ENCODE measurements at places on chromosomes 2 and 18. TPM values are rescaled to one million over a fixed set of nuclear protein-coding genes. Genes with fewer than 3 reads are reported as not detected.
A peak's percentile ranks its signal among the peaks of the same experiment; 100 is the strongest.

Gene ERFE
- total RNA-seq, result 1.6 TPM

Gene MATN3
- 44.7 TPM for total RNA-seq

GRCh38 chr2:100416397-100416934 lies 1.0 kb downstream of the CHST10 start:
- peak; percentile 53 for DNase-seq
- no peaks in the 10 kb centered on the region for H3K4me1 ChIP-seq
- no peak overlapping the region for H3K27ac ChIP-seq
- peak overlapping the region; percentile 96 for H3K4me3 ChIP-seq
- no peaks in the 10 kb centered on the region for H3K27me3 ChIP-seq
- H3K36me3 ChIP-seq, result peaks cover 13% of the 10 kb centered on the region

GRCh38 chr18:28432339-28432738 lies 255.4 kb upstream of the CDH2 start:
- no peak overlapping the region for H3K4me3 ChIP-seq
- no peaks in the 10 kb centered on the region for H3K4me1 ChIP-seq
- no peaks in the 10 kb centered on the region for H3K27me3 ChIP-seq
- H3K27ac ChIP-seq, result no peak overlapping the region
- no peaks in the 10 kb centered on the region for H3K36me3 ChIP-seq

GRCh38 chr2:5077479-5078089 lies 614.6 kb upstream of the SOX11 start:
- no peaks in the 10 kb centered on the region for H3K36me3 ChIP-seq
- no peak overlapping the region for H3K4me3 ChIP-seq
- peaks cover 6% of the 10 kb centered on the region for H3K4me1 ChIP-seq
- H3K27me3 ChIP-seq, result no peaks in the 10 kb centered on the region
- DNase-seq, result no peak

- no peaks in the 10 kb centered on the region for H3K4me1 ChIP-seq
- H3K27ac ChIP-seq, result no peak overlapping the region
- no peaks in the 10 kb centered on the region for H3K27me3 ChIP-seq
- DNase-seq, result no peak
Measured at GRCh38 chr2:18505703-18506341, 54.6 kb downstream of the RDH14 start.

- H3K27ac ChIP-seq, result no peak overlapping the region
- H3K4me3 ChIP-seq, result no peak overlapping the region
- DNase-seq, result no peak
- H3K36me3 ChIP-seq, result no peaks in the 10 kb centered on the region
- peaks cover 4% of the 10 kb centered on the region for H3K4me1 ChIP-seq
- H3K27me3 ChIP-seq, result no peaks in the 10 kb centered on the region
Measured at GRCh38 chr18:51137026-51137729, 60.3 kb downstream of the MEX3C start.

DNA sequence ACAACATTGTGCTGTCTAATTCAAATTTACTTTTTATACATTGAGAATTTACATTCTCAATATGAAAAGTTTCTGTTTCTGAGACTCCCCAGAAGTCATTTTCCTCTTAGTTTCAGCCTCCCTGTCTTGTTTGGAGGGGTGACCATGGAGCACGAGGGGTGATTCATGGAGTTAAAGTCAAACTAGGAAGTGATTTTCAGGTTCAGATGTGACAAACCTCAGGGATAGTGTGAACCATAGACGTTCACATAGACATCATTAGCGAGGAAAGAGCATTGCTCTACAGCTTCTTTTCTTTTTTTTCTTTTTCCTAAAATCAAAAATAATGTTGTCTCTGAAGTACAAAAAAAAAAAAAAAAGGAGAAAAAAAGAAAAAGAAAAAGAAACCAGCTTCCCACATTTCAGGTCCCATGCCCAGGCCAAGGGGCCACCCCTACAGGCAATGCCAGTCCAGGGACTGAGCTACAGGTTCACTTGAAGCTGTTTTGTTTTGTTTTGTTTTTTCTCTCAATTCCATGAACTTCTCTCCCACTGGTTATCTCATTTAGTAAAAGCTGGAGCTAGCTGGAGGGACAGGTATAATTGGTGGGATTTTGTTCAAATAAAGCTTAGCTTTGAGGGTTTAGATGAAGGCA lies 18.1 kb upstream of the LCLAT1 start:
- DNase-seq, result no peak
- H3K4me3 ChIP-seq, result no peak overlapping the region
- peaks cover 2% of the 10 kb centered on the region for H3K4me1 ChIP-seq
- H3K27me3 ChIP-seq, result no peaks in the 10 kb centered on the region
- H3K27ac ChIP-seq, result no peak overlapping the region

GRCh38 chr18:56490942-56491341 lies 147.4 kb downstream of the TXNL1 start:
- no peak overlapping the region for H3K27ac ChIP-seq
- no peaks in the 10 kb centered on the region for H3K4me1 ChIP-seq
- DNase-seq, result no peak
- no peaks in the 10 kb centered on the region for H3K27me3 ChIP-seq
- H3K36me3 ChIP-seq, result no peaks in the 10 kb centered on the region

DNA sequence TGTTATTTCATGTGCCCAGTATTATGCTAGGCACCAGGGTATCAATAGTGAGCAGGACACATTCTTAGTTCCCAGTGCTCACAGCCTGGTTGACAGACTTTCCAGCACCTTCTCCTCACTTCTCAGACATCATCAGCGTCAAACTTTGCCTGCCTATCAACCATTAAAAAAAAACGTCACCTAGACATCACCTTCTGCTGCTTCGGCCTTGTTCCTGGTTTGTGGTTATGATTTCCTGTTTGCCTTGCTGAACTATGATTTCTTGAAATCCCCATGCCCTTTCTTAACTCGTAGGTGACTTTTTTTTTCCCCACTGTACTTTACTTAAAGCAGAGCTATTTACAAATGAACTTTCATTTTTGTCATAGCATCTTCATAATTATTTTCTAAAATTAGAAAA lies 60.4 kb upstream of the NABP1 start:
- no peak for DNase-seq
- H3K4me1 ChIP-seq, result no peaks in the 10 kb centered on the region
- no peak overlapping the region for H3K4me3 ChIP-seq
- H3K27ac ChIP-seq, result no peak overlapping the region
- no peaks in the 10 kb centered on the region for H3K36me3 ChIP-seq
- H3K27me3 ChIP-seq, result no peaks in the 10 kb centered on the region

DNA sequence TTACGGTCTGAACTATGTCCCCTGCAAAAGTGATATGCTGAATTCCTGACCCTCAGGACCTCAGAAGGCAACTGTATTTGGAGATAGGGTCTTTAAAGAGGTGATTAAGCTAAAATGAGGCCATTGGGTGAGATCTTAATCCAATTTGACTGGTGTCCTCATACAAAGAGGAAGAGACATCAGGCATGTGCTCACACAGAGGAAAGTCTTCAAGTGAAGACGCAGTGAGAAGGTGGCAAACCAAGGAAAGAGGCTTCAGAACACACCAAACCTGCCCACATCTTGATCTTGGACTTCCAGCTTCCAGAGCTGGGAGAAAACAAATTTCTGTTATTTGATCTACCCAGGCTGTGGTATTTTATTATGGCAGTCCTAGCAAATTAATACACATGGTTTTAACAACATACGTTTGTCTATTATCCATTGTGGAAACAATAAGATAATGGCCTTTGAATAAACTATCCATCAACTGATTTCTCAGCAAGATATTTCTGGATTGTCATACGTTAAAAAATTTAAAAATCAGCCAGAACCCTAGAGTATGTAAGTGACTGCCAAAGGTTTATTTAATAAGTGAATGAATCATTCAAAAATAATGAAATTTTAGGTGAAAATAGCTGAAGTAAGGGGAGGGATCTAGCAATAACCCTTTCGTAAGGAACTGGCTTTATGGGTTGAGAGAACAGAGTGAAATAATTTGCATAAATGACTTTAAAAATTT lies 6.5 kb downstream of the WIPF1 start:
- no peak for DNase-seq
- peaks cover 3% of the 10 kb centered on the region for H3K4me1 ChIP-seq
- H3K4me3 ChIP-seq, result no peak overlapping the region
- H3K27me3 ChIP-seq, result no peaks in the 10 kb centered on the region

DNA sequence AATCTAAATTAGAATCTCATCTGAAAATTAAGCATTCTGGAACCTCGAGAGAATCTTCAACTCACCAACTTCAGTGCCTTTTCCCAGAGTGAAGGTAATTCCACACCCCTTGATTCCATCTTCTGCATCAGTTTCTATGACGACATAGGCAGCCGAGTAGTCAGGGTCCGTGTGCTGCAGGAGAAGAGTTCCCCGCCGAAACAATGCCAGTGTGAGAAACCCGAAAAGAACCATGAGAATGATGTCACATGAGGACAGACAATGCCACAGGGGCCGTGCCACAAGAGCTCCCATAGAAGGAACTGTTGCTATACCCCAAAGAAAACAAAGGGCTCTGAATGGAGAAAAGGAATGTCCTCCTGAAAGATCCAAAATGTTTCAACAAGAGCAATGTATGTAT lies 6.0 kb downstream of the ENOSF1 start:
- peaks cover 6% of the 10 kb centered on the region for H3K4me1 ChIP-seq
- no peaks in the 10 kb centered on the region for H3K27me3 ChIP-seq
- peaks cover 23% of the 10 kb centered on the region for H3K36me3 ChIP-seq

DNA sequence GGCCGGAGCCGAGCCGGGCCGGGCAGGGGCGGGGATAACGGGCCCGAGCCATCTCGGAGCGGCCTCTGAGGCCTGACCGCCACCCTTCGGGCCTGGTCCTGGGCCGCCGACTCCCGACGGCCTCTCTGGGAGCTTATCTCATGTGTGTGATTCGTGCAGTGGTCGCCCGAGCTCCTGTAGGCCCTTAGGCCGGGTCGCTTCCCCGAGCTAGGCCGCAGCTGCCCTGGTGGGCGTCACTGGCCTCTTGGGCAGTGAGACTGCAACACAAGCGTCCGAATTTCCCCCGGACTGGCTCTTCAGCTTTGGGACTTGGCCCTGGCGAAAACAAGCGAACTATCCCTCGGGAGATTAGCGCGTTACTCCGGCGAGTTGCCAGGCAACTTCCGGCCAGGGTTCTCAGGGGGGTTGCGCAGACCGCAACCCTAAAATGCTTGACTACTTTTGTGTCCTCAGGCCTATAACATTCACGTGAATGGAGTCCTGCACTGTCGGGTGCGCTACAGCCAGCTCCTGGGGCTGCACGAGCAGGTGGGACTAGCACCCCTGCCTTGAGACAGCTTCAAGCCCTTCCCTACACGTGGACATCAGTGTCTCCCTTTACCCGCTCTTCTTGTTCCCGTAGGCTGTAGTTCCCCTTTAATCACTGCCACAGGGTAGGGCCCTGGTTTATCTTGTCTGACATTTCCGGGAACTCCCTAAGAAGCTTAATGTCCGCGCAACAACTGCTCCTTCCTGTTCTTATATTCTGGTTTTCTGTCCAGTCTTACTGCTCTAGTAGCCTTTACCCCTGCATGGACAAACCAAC lies 602 bp downstream of the SNX17 start:
- DNase-seq, result peak; percentile 66
- no peaks in the 10 kb centered on the region for H3K27me3 ChIP-seq
- peak overlapping the region; percentile 98 for H3K4me3 ChIP-seq

GRCh38 chr2:134379293-134379692 lies 125.4 kb downstream of the MGAT5 start:
- no peak for DNase-seq
- no peaks in the 10 kb centered on the region for H3K36me3 ChIP-seq
- no peak overlapping the region for H3K4me3 ChIP-seq
- H3K4me1 ChIP-seq, result no peaks in the 10 kb centered on the region
- H3K27me3 ChIP-seq, result no peaks in the 10 kb centered on the region

All from endodermal cell (in vitro differentiated cells).